Psoas muscle (tissue), 8 donors: ENCODE measurements at places on chromosomes 7 and 10. TPM values are rescaled to one million over a fixed set of nuclear protein-coding genes. Genes with fewer than 3 reads are reported as not detected.

- no peak for DNase-seq
These were observed 38.6 kb downstream of the BPGM start for GRCh38 chr7:134685250-134685649.

Gene SFXN4
- 67.2 TPM for polyA plus RNA-seq

GRCh38 chr7:119436882-119437281 lies 836.1 kb upstream of the KCND2 start:
- DNase-seq: no peak

Gene PRF1
- 0.72 TPM for polyA plus RNA-seq

GRCh38 chr10:44974628-44975430 lies 3.8 kb downstream of the DEPP1 start:
- DNase-seq: peak; percentile 78

DNA sequence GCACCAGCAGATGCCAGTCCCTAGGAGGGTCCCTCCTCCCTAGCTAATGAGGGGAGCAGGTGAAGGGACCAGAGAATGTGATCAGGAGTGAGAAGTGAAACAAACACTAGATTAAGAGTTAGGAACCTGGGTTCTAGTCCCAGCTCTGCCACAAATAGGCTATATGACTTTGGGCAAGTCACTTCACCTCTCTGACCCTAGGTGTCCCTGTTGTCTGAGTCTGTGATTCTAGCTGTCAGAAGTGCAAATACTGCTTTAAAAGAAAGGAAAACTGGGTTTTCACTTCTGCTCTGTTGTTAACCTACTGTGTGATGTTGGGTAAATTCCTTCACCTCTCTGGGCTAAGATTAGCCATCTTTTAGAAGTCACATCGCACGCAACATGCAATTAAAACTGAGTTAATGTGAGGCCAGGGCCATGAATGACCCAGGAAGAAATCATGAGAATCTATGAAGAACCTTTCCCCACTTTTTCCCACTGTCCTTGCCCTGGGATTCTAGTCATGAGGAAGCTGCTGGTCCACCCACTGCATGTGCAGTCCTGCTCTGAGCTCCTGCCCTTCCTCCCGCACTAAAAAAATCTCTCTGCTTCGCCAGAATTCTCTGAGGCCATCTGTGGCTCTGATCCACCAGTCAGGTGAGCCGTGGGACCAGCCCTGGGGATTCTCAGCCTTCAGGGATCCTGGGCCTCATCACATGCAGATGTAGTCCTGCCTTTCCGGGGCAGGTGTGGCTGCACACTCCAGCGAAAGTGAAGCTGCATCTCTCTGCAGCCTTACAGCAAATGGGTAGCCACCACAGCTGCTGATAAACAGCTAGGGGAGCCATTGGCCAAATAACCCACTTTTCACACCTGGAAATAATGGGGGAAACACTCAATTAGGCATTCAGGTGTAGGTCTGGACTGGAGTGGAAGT lies 181.7 kb downstream of the PLXNA4 start:
- DNase-seq: no peak
